CD4-positive, alpha-beta T cell treated with Interleukin-6 for 4 hours (primary cell): ENCODE measurements at places on chromosomes 7 and 10.

DNA sequence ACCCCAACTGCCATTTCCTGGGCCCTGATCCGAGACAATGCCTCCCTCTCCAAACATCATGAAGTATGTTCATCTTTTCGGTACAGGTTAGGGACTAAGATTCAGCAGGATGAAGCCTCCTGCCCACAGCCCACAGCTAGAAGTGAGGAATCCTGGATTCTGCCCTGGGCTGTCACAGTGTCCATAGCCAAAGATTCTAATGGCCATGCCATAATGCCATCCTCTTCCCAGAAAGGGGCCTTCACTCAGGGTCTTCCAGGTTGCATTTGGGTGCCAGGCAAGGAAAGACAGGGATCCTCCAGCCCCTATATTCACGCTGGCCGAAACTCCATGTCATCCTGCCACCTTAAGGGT, 15.7 kb upstream of the ZMIZ1 start:
- no peak for DNase-seq

GRCh38 chr7:68362745-68363518, 1235.3 kb upstream of the AUTS2 start:
- no peak for DNase-seq

DNA sequence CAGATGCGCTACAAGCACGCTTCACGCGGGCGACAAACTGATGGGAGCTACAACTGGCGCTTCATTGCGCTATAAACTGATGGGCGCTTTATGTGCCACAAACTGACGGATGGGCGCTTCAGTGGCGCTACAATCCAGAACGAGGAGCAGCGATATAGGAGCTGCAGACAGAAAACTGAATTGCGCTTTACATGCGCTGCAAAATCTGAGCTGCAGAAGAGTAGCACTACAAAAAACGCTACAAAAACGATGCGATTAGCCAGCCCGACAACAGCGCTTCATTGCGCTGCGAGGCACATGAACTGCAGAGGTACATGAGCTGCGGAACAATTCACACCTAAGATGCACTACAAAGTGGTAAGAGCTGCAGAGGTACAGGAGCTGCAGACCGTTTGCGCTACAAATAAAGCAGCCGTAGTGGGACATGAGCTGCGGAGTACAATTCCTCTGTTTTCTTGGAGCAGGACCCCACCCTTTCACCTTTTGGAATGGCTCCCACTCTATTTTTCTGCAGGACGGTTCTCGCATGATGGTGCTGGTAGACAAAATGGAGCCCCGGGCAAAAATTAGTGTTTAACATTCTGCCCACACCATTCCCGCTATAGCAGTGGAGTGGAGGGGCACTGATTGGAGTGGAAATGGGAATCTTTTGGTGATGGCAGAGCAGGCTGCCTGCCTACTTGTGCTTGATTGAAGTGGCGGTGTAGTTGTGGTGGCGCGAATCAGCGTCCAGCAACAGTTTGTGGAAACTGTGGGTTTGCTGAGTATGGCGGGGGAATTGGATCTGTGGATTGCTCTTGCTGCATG, 1.2 kb upstream of the SGCE start:
- DNase-seq = peak; percentile 33

DNA sequence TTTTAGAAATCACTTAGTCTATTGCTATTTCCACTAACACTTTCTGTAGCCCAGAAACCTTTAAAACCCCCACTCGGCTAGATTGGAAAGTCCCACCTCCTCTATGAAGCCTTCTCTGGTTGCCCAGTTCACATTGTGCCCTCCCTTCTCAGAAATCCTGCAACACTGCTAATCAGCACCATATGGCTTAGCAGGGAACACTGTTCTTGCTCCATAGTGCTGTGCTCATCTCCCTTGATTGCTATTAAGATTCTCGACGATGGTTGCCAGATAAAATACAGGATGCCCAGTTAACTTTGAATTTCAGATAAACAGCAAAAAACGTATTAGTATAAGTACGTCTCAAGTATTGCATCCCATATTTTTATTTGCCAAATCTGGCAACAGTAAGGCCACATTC, 40.1 kb upstream of the XPNPEP1 start:
- no peak for DNase-seq

- DNase-seq = no peak
Observed at GRCh38 chr10:133141144-133141957, 18.7 kb upstream of the KNDC1 start.

GRCh38 chr10:30781670-30782121, 152.1 kb upstream of the LYZL2 start:
- DNase-seq = no peak

DNA sequence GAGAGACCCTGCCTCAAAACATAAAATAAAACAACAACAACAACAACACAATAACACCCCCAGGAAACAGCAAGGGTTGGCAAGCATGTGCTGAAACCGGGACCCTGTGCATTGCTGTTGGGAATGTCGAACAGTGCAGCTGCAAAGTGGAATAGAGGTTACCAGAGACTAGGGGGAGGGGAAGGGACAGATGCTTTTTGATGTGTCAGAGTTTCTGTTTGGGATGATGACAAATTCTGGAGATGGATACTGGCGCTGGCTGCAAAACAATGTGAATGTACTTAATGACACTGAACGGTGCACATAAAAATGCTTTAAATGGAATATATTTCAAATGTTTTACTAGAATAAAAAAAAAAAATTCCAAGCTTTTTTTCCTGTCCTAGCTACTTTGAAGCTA, 241.8 kb downstream of the TEX36 start:
- no peak for DNase-seq

DNA sequence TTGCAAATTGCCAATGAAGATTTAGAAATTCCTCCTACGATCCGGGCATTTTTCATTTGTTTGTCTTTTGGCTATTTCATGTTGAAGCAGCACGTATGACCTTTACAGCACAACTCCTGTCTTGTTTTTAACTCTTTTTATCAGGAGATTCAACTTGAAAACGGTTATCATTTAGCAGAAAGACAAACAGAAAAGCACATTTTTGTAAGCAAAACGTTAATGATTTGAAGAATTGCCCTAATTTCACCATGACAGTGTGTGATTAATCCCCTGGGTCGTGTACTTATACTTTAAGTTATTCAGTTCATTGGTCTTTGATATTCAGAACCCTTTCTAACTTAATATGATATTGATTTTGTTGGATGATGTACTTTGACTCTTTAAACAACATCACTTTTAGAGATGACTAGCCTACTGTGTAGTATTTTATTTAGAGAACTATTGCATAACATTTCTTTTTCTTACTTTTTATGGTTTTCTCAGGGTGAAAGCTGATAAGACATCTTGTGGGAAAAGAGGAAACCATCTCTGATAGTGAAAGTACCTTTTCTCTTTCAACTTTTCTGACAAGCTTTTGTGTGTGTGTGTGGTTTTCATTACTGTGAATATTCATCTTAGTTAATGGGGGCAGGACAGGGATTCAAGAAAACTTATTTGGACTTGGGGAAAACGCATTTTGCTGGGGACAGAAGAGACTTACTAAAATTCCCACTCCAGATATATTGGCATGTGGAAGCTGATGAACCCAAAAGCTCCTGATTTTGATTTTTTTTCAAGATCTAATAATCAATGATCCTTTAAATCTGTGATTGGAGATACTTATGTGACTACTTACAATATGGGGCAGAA, 8.1 kb downstream of the HHEX start:
- no peak for DNase-seq

- DNase-seq = no peak
Observed at GRCh38 chr7:107315716-107316220, 147.0 kb downstream of the HBP1 start.

- no peak for DNase-seq
Observed at GRCh38 chr10:98265403-98266378, 2.3 kb downstream of the LOXL4 start.

DNA sequence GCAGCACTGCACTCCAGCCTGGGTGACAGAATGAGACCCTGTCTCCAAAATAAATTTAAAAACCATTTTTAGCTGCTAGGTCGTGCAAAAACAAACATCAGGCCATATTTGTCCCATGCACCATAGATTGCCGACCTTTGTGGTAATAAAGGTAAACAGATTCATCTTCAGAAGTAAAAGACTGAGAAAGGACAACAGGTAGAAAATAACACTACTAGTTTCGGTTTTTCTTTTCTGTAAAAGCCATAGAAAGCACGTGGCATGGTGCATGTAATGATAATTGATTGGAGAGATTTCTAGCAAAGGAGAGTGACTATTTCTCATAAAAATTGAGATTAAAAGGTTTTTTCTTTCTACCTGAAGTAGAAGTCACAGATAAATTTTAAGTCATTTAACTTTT, 93.9 kb downstream of the DNAH11 start:
- DNase-seq = no peak

DNA sequence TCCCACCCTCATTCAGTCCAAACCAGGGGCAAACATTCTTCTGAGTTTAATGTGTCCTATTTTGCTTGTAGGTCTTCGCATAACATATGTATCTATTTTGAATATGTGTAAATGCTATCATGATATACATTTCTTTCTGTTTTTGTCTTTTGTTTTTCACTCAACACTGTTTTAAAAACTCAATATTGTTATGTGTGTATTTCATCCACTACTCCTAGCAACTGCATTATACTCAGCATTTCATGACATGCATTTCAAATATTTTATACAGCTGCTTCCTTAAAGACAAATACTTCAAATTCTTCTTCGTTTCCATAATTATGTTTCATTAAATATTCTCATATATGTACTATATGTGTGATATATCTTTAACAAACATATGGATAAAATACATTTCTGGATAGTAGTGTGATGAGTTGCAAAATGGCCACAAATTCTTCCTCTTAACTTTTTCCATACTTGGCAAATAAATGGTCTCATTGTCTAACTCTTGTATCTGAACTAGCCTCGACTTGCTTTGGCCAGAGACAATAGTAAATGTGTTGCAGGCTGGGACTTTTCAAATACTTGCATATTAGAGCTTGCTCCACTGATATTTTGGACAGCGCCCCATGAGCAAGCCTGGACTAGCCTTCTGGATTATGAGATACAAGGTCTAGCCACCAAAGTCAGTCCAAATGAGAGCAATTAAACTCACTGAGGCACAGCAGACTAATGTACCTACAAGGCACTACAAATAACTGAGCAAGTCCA, 539.7 kb upstream of the KCND2 start:
- no peak for DNase-seq

GRCh38 chr7:47258798-47259197, 323.1 kb downstream of the TNS3 start:
- DNase-seq = no peak

- DNase-seq = no peak
Observed at GRCh38 chr7:24403557-24403956, 119.6 kb downstream of the NPY start.

GRCh38 chr7:126222782-126223181, 1030.0 kb downstream of the GRM8 start:
- no peak for DNase-seq

DNA sequence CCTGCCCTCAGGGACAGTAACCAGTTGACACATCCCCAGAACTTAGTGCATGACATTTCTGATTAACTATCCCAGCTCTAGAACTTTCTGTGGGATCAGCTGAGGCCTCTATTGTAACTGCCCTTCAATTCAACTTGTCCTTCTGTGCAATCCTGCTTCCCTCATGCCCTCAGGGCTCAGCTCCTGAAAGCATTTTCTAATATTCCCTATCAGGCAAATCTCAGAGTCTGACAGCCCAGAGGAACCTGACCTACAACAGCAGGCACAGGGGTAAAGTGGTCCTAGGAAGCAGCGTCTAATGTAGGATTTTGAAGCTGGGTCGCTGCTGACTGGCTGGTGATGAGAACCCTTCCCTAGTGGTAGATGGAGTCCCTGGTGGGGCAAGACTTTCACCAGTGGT, 13.6 kb upstream of the STN1 start:
- no peak for DNase-seq

DNA sequence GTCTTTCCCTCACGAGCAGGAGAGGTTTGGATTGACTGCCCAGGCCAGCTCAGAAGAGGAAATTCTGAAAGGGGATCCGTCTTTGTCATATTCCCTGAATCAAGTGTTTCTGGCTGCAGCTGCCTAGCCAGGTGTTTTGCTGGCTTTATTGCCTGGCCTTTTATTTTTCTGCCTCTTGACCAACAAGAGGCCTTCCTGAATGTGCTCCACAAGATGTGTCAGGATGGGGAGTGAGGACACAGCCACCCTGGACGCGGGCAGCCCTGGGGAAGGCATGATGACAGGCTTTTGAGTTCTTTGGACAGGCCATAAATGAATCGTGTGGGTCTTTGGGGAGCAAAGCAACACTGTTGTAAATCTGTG, 163.6 kb downstream of the CAMK1D start:
- no peak for DNase-seq

- no peak for DNase-seq
Observed at GRCh38 chr7:136710751-136711150, 157.7 kb upstream of the CHRM2 start.

DNA sequence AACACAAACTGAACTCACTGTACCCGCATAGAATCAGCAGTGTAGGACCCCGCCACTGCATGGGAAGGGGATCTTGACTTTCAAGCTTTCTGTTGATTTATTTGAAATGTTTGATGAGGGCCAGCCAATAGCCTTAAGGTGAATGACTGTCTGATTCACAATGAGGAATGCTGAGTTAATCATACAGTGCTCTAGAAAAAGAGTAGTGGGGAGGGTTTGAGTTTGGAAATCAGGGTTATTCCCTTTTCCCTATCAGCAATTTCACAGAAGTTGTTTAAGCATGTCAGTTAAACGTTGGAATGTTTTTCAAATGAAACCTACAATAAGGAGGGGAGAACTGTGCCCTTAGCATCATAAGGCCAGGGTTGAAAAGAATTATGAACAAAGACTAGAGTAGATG, 937.5 kb downstream of the GRID1 start:
- DNase-seq = no peak

- no peak for DNase-seq
Observed at GRCh38 chr10:87915406-87915805, 52.0 kb downstream of the PTEN start.

DNA sequence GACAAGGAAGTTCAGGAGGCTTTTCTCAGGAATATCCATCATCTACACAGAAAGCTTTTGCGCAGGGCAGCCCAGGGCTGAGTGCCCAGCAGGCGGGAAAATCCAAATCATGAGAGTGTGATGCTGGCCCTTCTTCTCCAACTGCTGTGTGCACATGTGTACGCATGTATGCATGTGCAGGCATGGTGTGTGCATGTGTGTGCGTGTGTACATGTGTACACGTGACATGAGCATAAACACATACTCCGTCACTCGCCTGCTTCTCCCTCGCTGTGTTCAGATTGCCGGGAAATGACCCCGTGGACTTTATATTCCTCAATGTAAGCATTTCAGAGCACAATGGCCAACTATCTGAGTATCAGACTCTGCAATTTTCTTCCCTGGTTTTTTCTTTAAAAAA, 85.1 kb downstream of the PRPF18 start:
- DNase-seq = no peak

- DNase-seq = no peak
Observed at GRCh38 chr10:78879621-78880020, 189.1 kb upstream of the ZMIZ1 start.
